ENCODE measurements at places on chromosomes 11 and 22.

- peak; percentile 59 for DNase-seq
Observed at GRCh38 chr11:536841-537621, at the start of gene LRRC56. LRRC56 (plus strand) TSS chr11:537527; CDS start chr11:540685, 3,158 bp downstream.

GRCh38 chr22:48501231-48501750 lies 1326.4 kb downstream of the BRD1 start:
- DNase-seq = no peak

- DNase-seq = no peak
Observed at GRCh38 chr11:17813391-17814059, 78.9 kb downstream of the KCNC1 start.

GRCh38 chr11:31022080-31022479 lies 347.5 kb downstream of the DCDC1 start:
- DNase-seq = no peak

- DNase-seq = no peak
Observed at GRCh38 chr22:49577168-49578060, 250.3 kb downstream of the BRD1 start.

GRCh38 chr11:104781719-104782376 lies 116.4 kb downstream of the CASP12 start:
- DNase-seq = no peak

GRCh38 chr22:48756146-48757111 lies 1071.2 kb downstream of the BRD1 start:
- no peak for DNase-seq

DNA sequence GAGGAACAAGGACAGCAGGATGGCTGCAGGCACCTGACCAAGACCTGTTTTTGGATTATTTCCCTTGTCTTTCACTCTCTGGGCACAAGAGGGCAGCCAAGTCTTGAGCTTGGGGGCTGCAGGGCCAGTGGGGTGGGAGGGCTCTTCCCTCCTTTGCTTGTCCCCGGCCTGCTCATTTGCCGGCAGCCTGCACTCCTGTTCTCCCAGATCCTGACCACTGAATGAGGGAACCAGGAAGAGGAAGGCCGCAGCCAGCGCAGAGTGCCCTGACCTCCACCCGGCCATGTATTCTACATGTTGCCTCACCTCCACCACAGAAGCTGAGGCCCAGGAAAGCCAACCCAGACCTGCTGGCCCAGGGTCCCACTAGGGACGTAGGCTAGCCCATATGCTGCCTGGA lies 15.5 kb upstream of the NNMT start:
- no peak for DNase-seq

DNA sequence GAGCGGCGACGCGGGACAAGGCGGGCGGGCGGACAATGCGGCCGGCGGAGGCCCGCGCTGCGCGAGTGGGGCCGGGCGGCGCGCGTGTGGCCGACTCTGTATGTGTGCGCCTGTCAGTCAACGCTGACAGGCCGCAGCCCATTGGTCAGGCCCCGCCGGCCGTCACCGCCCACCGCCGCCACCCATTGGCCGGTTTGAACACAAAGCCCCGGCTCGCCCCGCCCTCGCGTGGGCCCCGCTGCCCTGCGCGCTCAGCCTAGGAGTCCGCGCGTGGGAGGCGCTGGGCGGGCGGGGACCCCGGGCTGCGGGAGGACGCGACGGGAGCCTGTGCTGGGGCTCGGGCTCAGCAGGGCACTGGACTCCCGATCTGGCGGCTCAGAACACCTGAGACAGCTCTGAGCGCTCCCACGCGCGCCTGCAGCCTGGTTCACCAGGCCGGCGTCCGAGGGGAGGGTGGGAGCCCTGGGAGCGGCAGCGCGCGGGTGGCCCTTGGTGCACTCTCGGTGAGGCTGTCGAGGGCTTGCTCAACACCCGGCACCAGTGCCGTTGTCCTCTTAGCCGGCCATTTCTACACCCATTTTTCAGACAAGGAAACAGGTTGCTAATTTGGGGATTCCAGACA lies at the start of gene SUN2:
TSS of gene SUN2 (minus strand) at position 88 of the 622 bp plus-strand sequence. CDS start 3,370 bp downstream, outside the sequence.
- DNase-seq = peak; percentile 71

DNA sequence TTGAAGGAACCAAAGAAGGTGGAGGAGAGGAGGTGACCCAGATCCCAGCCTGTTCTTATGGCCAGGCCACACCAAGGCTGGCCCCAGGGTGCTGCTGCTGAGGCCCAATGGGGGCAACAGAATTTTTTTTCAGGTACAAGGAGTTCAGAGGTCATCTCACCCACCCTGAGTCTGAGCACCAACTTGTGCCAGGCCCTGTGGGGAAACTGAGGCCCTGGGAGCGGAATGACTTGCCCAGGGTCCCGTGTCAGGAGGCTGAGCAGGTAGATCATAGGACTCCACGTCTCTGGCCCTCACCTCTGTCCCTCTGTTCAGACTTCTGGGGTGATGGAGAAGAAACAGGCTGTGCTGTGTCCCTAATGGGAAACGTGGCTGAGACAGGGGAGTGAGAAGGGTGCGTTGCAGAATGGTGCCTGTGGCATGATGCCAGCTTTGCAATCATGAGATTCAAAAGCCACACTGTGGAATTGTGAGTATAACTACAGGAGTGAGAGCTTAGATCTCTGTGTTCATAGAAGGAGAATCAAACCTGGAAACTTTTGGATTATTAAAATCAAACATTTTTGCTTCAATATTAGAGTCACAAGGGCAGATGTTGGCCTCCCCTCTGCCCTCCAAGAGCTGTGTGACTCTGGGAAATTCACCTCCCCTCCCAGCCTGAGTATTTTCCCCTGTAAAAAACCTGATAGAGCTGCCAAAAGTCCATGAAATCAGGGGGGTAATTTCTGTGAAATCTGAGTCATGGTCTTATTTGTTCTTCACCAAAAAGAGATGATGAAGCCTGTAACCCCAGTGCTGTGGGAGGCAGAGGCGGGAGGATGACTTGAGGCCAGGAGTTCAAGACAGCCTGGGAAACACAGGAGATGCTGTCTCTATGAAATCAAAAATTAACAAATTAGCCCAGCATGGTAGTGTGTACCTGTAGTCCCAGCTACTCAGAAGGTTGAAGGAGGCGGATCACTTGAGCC lies 874 bp downstream of the APOL1 start:
- no peak for DNase-seq

DNA sequence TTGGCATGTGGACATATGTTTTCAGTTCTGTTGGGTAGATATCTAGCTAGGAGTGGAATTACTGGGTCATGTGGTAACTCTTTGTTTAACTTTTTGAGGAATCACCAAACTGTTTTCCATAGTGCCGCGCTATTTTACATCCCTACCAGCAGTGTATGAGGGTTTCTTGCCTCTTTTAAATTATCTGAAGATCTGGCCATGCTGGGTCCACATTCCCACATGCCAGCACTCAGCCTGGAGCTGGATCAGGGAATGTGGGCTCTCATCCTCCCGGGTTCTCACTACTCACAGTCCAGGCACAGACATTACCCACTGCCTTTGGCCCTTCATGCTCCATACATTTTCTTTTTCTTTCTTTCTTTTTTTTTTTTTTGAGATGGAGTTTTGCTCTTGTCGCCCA lies 44.6 kb downstream of the RBX1 start:
- no peak for DNase-seq

DNA sequence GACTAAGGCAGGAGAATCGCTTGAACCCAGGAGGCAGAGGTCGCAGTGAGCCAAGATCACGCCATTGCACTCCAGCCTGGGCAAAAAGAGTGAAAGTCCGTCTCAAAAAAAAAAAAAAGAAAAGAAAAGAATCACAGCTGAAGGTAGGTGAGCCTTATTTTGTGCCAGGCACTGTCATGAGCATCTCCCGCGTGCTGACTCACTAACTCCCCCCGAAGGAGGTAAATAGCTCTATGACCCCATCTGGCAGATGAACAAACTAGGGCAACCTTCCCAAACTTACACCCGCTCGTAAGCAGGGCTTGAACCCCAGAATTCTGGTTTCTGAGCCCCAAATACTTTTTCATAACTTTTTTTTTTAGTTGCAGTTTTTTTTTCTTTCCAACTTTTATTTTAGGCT lies 60.3 kb downstream of the ANO1 start:
- DNase-seq = no peak

GRCh38 chr11:71131861-71132260 lies 120.5 kb downstream of the SHANK2 start:
- DNase-seq = no peak

- DNase-seq = no peak
Observed at GRCh38 chr22:37180531-37181231, 7.4 kb downstream of the C1QTNF6 start.

- DNase-seq = no peak
Observed at GRCh38 chr11:87292598-87292997, 254.9 kb downstream of the TMEM135 start.

DNA sequence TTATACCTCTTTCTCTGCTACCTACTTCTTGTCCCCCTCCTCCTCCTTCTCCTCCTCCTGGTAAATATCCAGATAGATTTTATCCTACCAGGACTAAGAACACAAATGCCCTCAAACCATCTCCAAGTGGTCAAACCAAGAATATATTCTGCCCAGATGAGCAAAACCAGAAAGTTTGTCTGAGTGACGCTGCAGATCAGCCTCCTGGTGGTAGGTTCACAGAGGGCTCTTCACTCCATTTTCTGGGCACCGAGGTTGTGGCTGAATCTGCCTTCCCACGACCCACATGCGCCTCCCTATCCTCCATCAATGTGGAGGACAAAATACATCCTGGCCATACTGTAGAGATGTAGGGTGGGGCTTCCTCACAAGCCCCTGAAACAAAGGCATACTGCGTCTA lies 543.6 kb downstream of the MN1 start:
- no peak for DNase-seq

DNA sequence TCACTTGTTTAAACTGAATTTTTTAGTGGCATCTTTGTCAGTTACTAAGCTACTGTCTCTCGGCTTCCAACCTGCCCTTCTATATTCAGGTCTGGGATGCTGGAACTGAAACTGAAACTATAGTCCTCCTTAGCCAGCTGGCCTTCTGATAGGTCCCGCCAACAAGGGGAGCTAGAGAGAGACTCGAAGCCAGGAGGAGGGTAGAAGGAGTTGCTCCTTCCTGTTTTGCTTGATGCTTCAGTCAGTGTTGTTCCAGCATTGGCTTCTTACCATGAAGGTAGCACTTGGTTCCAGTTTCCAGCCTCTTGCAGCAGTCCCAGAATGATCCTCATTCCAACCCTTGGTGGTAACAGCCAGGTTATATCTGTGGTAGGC lies 32.9 kb upstream of the HORMAD2 start:
- DNase-seq = no peak

- no peak for DNase-seq
Observed at GRCh38 chr11:15707194-15707593, 592.5 kb downstream of the INSC start.

- DNase-seq = no peak
Observed at GRCh38 chr22:46582281-46582933, 37.8 kb upstream of the GRAMD4 start.

GRCh38 chr11:692824-693414 lies 2.1 kb downstream of the DEAF1 start:
- no peak for DNase-seq

DNA sequence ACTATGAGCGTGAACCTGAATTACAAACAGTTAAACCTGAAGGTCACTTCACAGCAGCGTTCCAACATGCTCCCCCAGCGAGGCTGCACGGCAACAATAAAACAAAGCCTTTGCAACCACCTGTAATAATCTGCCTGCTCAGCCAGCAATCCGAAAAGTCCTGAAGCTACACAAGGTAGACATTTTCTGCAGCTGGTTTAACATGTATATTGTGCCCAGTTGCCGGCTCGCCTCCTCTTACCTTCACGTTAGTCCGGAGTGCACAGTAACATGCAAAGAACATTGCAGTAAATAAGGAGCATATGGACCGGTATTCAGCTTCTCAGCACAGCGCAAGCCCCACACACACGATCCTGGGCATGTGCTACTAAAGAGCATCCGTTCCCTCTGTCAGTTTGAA lies 704.3 kb downstream of the DLG2 start:
- no peak for DNase-seq

DNA sequence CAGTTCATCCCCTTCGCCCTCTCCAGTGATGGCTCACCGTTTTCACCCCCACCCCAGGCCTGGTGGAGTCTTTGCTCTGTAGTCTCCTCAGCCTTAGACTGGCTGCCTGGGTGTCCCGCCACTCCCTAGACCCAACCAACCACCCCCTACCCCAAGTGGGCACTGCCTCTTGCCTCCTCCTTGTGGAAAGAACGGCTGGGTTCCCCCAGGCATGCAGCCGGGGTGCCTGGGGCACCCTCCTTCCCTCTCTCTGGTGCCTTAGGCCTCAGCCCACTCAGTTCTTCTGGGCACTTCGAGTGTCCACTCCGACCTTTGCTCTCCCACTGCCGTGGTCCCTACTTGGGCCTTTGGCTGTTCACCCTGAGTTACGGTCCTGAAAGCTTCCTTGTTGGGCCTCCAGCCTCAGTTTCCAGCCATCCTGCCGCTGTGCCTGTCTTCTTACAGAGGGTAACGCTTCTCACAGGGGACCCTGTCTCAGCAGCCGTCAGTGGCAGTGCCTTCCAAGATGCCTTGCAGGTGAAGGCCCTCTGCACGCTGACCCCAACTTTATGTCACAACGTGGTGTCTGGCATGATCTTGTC lies 3.1 kb downstream of the GRIK4 start:
- DNase-seq = no peak

- DNase-seq = no peak
Observed at GRCh38 chr22:19503869-19504268, 20.3 kb downstream of the CLDN5 start.

DNA sequence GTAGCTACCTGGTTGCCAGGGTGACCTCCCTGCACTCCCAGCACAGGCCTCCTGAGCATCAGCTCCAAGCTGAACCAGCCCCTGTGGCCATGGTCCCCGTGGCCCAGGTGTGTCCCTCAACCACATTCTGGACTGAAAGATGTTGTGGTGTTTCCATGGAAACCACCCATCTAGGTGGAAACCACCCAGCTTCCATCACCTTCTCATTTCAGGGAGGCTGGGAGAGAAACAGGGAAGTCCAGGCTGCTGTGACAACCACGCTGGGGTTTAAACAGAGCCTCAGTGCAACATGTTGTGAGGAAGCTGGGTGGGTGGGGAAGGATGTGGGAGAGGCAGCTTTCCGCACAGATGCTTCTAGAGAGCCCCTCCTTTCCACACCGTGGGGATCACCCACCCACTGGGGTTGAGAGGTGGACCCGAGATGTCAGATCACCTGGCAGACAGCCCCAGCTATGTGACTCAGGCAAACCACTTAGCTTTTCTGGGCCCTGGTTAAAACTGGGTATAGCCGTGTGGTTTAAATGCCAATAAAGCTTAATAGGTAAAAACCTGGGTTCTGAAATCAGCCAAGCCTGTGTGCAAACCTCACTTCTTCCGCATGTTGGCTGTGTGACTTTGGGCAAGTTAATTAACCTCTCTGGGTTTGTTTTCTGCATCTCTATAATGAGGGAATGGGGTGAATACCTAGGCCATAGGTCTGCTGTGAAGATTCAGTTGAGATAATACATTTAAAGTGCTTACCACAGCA lies 46.4 kb downstream of the CD82 start:
- no peak for DNase-seq

- no peak for DNase-seq
Observed at GRCh38 chr11:125515102-125515439, 19.0 kb upstream of the FEZ1 start.

DNA sequence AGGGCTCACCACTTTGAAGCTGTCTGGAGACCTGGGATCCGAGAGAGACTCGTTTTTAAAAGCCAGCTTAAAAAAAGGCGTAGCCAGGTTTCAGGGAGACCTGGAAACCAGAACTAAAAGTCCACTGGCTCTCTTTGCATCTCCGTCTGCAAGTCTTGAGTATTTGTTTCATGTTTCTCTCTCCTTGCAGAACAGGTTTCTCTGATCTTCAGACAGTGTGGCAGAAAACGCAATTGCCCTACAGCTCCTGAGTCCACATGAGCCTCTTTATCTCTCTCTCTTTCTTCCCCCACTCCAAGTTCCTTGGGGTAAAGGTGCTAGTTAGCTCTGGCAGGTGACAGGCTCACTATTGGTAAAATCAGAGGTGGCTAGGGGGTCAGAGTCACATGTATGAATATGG lies 67.0 kb upstream of the AMPD3 start:
- DNase-seq = no peak

- no peak for DNase-seq
Observed at GRCh38 chr11:12704049-12704448, 29.8 kb downstream of the TEAD1 start.
